Fibroblast of skin of abdomen (primary cell): ENCODE measurements at places on chromosomes 3 and 15.

- DNase-seq = peak; percentile 68
These were observed 60.1 kb downstream of the PCOLCE2 start for GRCh38 chr3:142828703-142829305.

DNA sequence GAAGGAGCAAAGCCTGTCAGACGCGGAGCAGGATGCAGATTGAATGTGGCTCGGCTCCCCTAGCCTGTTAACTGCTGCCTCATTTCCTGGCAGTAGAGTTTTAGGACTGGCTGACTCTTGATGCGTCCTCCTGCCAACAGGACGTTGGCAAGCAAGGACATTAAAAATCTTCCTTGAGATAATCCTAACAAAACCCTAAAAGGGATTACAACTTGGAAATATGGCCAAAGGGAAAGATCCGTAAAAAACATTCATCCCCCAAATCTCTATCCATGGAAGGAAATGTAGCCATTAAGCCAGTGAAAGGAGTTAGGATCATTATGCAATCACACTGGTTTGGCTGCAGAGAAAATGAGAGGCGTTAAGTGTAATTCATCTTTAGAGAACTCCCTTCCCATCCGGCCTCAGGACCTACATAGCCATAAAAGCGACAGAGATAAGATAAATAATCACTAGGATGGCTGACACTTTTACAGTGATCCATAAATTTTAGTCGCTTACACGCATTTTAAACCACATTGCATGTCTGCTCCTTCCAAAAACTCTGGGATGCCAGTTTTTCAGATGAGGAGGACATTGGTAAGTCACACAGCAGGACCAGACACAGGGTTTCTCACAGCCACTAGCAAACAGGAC lies 44.5 kb upstream of the C3orf80 start:
- peak; percentile 84 for DNase-seq

DNA sequence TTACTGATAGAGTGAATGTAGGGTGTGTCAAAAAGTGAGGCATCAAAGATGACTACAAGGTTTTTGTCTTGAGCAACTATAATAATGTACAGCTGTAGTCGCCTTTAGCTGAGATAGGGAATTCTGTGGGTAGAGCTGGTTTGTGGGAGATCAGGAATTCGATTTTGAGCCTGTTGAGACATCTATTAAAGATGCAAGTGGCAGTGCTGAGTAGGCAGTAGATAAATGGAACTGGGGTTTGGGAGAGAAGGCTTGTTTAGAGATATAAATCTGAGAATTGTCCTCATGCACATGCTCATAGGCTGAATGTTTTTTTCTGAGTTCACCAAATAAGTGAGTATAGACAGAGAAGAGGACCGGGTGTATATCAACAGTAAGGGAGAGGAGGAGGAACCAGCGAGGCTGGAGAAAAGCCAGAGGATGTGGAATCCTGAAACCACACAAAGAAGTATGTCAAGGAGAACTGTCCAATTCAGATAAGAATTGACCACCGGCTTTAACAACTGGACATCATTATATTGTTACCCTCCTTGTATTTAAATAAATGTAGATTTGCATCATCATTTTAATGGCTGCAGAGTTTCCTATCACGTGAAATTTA lies 146.0 kb upstream of the TNIK start:
- peak; percentile 22 for DNase-seq

DNA sequence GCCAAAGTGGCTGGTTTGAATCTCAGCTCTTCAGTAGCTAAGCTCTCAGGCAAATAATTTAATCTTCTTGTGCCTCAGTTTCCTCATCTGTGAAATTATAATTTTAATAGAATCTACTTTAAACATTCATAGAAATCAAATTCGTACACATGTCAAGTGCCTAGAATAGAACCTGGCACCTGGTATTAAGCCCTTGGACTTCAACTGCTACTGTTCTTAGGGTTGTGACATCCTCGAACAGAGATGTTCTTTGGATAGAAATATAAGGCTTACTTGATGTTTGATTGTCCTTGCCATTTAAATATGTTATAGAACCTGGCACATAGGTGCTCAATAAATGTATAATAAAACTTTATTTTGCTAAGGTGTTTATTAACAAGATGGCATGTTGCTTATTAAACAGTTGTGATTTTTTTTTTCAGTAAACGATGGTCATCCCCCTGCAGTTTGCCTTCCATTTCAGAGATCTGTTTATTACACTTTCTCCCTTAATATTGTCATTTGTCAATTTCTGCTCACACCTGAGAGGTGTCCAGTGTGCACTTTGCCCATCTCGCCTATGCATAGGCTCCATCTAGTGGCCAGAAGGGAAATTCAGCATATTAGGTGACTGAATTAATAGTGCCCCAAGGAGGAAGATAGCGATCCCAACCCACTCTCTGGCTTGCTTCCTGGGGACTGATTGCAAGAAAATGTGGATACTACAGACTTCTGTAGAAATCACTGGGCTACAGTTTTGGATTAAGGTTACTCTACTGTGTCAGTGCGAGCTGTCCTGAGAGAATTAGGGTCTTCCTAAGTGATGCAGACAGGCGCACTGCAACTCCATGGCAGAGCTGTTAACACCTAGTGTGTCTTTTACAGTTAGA lies 10.7 kb downstream of the IGF1R start:
- DNase-seq = peak; percentile 36

GRCh38 chr3:135576751-135577150 lies 388.8 kb upstream of the PPP2R3A start:
- no peak for DNase-seq

DNA sequence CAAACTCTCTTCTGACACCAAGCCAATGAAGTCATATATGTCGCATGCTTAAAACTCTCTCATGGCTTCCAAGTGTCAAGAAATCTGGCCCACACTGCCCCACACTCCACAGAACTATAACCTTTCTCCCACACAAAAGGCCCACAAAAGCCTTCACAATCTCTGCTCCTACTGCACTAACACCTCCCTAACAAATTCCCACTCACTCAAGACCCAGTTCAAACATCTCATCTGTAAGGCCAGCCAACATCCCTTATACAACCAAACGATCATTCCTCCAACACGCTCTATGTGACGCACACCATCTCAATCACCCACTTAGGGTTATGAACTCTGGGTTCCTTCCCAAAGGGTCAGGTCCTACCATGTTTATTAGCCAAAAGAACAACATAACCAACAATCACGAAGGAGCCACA lies 13.5 kb downstream of the TBC1D2B start:
- no peak for DNase-seq

GRCh38 chr3:129657261-129658046 lies 51.0 kb upstream of the PLXND1 start:
- DNase-seq = peak; percentile 25

DNA sequence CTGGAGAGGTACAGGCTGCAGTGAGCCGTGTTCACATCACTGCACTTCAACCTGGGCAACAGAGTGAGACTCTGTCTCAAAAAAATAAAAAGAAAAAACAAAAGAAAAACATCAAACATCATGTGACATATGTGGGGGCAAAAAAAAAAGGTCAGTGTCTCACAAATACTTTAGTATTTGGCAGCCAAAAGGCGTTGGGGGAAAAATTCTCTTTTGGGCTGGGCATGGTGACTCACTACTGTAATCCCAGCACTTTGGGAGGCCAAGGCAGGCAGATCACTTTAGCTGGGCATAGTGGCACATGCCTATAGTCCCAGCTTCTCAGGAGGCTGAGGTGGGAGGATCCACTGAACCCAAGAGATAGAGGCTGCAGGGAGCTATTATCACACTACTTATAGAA lies 47.6 kb downstream of the TMCC1 start:
- no peak for DNase-seq
